AG04449 (cell line): ENCODE measurements at places on chromosomes 4 and X.

GRCh38 chr4:37892641-37893040 lies 1.8 kb downstream of the TBC1D1 start:
- no peak for DNase-seq

GRCh38 chrX:77404419-77404818 lies 42.8 kb upstream of the FGF16 start:
- no peak for DNase-seq

- no peak for DNase-seq
These were observed 7.5 kb downstream of the PTTG2 start for GRCh38 chr4:37967736-37968135.

GRCh38 chrX:124388562-124388961 lies 42.2 kb downstream of the SH2D1A start:
- no peak for DNase-seq

- no peak for DNase-seq
These were observed 190.2 kb downstream of the SMIM20 start for GRCh38 chr4:26104056-26104685.

DNA sequence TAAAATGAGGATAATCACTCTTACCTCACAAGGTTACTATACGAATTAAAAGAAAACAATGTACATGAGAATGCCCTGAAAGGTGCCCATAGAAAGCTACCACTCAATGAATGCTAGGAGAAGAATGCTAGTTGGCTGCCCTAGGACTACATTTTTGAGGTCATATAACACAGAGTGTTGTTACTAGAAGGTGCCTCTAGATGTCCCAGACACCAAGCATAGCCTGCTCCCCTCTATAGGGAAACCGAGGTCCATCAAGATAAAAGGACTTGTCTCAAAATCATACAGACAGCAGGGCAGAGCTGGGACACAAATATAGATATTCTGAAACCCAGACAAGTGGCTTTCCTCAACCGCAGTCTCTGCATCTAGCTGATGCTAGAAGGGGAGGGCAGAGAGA lies 147.0 kb upstream of the ARHGEF9 start:
- no peak for DNase-seq

GRCh38 chr4:105651884-105652283 lies 56.6 kb downstream of the INTS12 start:
- DNase-seq = no peak
